Type B pancreatic cell (in vitro differentiated cells): ENCODE measurements at places on chromosomes 11 and 22. TPM values are rescaled to one million over a fixed set of nuclear protein-coding genes. Genes with fewer than 3 reads are reported as not detected.

The TBX10 gene
- not detected in 2 replicates for total RNA-seq

The FAT3 gene
- 31.5 and 70.0 TPM in 2 replicates for total RNA-seq

The FGF3 gene
- not detected in 2 replicates for total RNA-seq

The MUC2 gene
- total RNA-seq = 1.5 and 2.7 TPM in 2 replicates

The GAS2 gene
- total RNA-seq = 8.9 and 15.6 TPM in 2 replicates

The SORL1 gene
- total RNA-seq = 39.0 and 62.6 TPM in 2 replicates

The SHISAL1 gene
- total RNA-seq = 2.3 and 2.8 TPM in 2 replicates

The CFAP300 gene
- total RNA-seq = 2.3 and 4.1 TPM in 2 replicates

The C11orf87 gene
- total RNA-seq = 0.33 and 5.3 TPM in 2 replicates

The CEND1 gene
- total RNA-seq = 0.17 and 0.89 TPM in 2 replicates

The TRIM6 gene
- total RNA-seq = 7.5 and 8.7 TPM in 2 replicates

The MMP12 gene
- total RNA-seq = 0.27 TPM in 1 of 2 replicates, not detected in the other

The CNTF gene
- 1.6 and 2.0 TPM in 2 replicates for total RNA-seq

The RASL10A gene
- total RNA-seq = 0.62 and 1.5 TPM in 2 replicates

The TSPAN18 gene
- 29.0 and 52.8 TPM in 2 replicates for total RNA-seq

The ENTHD1 gene
- not detected in 2 replicates for total RNA-seq

The NRIP3 gene
- total RNA-seq = 0.92 and 1.1 TPM in 2 replicates

The RASD2 gene
- 0.21 and 0.24 TPM in 2 replicates for total RNA-seq

The TMEM25 gene
- 35.8 and 47.3 TPM in 2 replicates for total RNA-seq

The LRRN4CL gene
- 0.21 and 1.0 TPM in 2 replicates for total RNA-seq

The MRPL49 gene
- total RNA-seq = 49.1 and 54.8 TPM in 2 replicates

The SSTR3 gene
- total RNA-seq = 2.4 and 3.4 TPM in 2 replicates

The APOL5 gene
- total RNA-seq = not detected in 2 replicates

The PARVG gene
- 0.19 and 0.21 TPM in 2 replicates for total RNA-seq

The UBQLN3 gene
- total RNA-seq = not detected in 2 replicates

The HDAC10 gene
- 29.5 and 37.1 TPM in 2 replicates for total RNA-seq

The OPCML gene
- total RNA-seq = 0.79 and 4.6 TPM in 2 replicates

The GAB4 gene
- not detected in 2 replicates for total RNA-seq

The APBB1 gene
- 38.4 and 61.6 TPM in 2 replicates for total RNA-seq

The KRTAP5-2 gene
- total RNA-seq = not detected in 2 replicates

The CREB3L1 gene
- 9.8 and 20.8 TPM in 2 replicates for total RNA-seq

The DSCAML1 gene
- total RNA-seq = 5.8 and 9.8 TPM in 2 replicates

The OR51E2 gene
- total RNA-seq = 0.58 TPM in 1 of 2 replicates, not detected in the other

The VPREB1 gene
- total RNA-seq = not detected in 2 replicates

The OR8D1 gene
- total RNA-seq = not detected in 2 replicates

The FGF4 gene
- total RNA-seq = 0.22 TPM in 1 of 2 replicates, not detected in the other

The DDI1 gene
- not detected in 2 replicates for total RNA-seq
